Trophoblast cell (in vitro differentiated cells and primary cell): ENCODE measurements at places on chromosomes 5 and 9.

DNA sequence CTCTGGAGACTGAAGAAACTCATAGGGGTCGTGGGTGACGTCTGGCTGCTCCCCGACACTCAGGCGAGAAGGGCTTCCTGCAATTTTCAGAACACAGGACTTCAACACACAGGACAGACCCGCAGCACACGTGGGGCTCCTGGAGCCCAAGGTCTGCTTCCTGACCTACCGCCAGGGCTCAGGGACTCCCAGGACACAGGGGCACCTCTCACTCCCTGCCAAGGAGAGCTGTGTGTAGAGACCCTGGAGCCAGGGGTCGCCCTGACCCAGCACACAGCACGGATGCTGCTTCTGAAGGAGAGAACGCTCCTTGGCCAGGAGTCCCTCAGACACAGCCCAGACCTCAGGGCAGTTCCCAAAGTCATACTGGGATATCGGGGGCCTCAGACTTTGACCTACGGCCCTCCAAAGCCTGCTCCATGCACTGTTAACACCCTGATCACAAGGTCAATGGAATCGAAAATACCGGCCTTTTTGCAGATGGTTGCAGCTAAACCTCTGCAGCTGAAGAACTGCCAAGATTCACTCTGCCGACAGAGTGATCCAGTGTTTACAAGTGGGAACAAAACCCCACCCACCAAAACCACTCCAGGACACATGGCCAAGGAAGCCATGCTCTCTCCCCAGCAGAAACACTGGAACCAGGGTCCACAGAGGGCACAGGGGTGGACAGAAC lies 13.8 kb upstream of the ZDHHC11 start:
- DNase-seq: no peak

DNA sequence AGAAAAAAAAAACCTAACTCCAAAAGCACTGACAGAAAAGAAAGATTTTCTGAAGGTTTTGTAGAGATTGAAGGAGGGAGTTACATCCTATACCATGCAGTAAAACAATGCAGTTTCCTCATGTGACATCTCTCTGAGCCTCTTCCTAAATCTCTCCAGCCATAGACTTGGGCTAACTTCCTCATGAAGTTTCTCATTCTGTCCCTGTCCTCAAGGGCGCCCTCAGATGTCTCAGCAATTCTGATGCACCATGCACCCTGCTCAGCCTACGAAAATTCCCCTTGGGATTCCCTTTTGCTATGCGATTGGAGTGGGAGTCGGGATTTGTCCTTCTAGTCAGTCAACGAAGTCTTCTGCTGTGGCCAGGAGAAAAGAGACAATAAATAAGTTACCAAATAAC lies 68.9 kb downstream of the FAT2 start:
- no peak for DNase-seq

- DNase-seq: no peak
Observed at GRCh38 chr5:58898538-58898937, 315.7 kb downstream of the RAB3C start.

- DNase-seq: peak; percentile 83
Observed at GRCh38 chr9:81370096-81370495, 319.3 kb downstream of the TLE1 start.

DNA sequence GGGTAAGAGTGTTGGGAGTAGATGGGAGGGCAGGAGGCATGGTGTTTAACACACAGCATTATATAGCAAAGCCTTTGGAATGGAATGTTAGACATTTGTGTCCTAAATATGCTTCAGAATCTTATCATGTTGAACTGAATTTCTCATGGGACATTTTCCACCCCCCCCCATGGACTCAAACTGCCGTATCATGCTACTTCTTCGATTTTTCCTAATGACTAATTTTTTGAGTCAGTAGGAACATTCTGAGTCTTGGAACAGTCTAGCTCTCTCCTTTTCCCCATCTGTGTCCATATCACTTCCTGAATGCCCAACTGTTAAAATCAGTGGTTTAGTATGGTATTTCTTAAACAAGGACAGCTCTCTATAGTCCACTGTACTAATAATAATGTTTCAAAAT lies 380.6 kb downstream of the TLE4 start:
- no peak for DNase-seq

DNA sequence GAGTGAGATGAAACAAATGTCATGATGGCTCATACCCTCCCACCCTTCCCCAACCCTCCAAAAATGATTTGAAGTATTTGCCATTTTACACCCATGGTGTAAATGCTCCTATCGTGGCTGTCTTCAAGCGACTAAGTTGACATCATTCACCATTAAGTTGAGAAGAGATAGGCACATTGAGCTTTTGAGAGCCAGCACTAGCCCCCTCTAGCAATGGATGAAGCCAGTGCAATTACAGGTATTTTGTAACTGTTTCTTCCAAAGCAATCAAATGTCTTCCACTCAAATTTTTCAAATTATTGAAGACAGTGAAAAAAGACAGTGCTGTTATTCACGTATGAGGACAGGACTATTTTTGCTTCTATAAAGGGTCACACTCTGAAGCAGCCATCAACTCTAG lies 371.5 kb upstream of the KLF4 start:
- DNase-seq: no peak

DNA sequence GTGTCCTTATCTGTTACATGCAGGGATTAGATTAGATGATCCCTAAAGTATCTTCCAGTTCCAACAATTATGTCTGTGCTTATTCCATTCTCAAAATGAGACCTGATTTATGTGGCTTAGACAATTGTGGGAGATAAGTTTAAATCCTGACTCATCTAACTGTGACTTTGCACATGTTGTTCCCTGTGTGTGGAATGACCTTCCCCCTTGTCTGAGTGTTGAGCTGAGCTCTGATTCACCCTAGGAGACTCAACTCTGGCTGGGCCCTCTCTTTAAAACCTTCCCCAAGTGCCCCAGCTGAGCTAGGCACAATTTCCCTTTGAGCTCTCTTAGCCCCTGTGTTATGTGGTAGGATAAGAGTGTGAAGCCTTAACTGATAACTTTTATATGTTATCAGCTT lies 118.9 kb upstream of the ELL2 start:
- DNase-seq: no peak

DNA sequence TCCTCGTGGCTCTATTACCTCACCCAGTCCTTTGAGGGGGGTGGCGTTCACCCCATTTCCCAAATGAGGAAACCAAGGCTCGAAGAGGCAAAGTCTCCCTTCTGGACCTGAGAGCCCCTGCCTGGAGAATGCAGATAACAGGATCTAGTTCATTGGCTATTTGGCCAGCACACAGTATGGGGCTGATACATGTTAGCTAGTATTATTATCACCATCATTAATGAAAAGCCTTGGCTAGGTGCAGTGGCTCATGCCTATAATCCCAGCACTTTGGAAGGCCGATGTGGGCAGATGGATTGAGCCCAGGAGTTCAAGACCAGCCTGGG lies 4.3 kb downstream of the SH3GLB2 start:
- DNase-seq: peak; percentile 52

GRCh38 chr5:60487476-60487875 lies 212.5 kb downstream of the DEPDC1B start:
- DNase-seq: no peak

- DNase-seq: no peak
Observed at GRCh38 chr9:15240927-15241326, 66.1 kb downstream of the TTC39B start.

GRCh38 chr5:82167372-82167935 lies 110.7 kb downstream of the RPS23 start:
- DNase-seq: no peak

DNA sequence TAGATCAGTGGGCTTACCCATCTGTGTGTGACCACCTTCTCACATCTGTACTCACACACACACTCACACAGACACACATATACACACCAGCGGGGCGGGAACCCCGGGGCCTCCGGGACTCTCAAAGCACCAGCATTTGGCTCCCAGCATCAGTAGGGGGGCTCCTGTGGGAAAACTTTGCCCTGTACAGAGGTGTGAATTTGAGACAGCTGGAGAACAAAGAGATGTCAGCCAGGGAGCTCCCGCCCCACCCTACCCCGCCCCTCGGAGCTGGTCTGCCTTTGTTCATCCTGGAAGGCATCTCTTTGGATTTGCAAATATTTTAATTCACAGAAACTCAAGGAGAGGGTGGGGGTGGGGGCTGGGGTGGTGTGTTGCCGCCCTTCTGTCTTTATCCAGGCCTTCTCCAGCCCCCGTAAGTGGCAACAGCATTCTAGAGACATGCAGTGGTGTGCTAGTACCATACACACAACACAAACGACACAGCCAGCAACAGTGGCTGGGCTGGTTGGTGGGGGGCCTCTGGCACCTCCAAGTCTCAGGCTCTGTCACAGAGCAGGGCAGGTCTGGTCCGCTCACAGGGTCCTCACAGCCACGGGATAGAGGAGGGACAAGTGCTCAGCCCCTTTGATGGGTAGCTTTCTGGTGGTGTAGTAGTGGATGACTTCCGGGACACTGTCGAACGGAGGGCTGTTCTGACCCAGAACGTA lies 15.5 kb upstream of the SLC25A51 start:
- no peak for DNase-seq

DNA sequence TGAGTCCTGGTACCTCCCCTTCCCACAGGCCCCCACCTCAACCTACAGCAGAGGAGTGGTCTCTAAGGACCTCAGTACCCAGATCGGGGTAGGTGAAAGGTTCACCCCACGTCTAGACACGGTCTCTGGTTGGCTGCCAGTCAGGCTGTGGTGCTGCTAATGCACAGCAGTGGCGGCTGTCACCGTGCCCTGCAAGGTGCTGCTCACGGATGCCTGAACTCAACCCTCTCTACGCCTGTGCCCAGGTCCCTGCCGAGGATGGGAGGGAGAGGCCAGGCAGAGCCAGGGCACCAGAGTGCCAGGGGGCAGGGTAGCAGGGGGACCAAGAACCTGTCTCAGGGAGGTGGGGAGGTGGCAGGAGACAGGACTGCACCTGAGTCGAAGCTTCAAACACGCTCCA lies 14.3 kb downstream of the IER5L start:
- DNase-seq: no peak

- DNase-seq: peak; percentile 23
Observed at GRCh38 chr5:31413030-31413812, 118.7 kb downstream of the DROSHA start.

GRCh38 chr9:129469188-129469987 lies 151.5 kb downstream of the C9orf50 start:
- no peak for DNase-seq

DNA sequence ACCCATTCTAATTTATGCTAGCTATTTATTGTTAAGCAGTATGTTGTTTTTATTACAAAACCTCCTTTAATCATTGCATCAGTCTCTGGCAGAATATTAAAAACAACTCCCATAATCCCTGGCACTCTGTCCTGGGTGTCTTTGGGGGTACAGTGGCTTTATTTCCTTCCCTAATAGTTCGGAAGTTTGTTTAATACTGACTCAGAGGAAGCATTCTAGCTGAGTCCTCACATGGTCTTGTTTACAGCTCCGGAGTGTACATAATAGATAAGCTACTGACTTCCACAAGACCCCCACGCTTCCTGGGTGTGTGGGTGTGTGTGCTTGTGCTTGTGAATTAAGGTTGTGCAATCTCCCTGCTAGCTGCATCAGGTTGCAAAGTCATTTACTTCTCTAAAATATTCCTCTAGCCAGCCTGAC lies 149.8 kb upstream of the CDKN2B start:
- no peak for DNase-seq

GRCh38 chr9:134883040-134883782 lies 2.6 kb downstream of the FCN2 start:
- no peak for DNase-seq

- DNase-seq: peak; percentile 59
Observed at GRCh38 chr9:34612788-34613390, 992 bp upstream of the RPP25L start.

DNA sequence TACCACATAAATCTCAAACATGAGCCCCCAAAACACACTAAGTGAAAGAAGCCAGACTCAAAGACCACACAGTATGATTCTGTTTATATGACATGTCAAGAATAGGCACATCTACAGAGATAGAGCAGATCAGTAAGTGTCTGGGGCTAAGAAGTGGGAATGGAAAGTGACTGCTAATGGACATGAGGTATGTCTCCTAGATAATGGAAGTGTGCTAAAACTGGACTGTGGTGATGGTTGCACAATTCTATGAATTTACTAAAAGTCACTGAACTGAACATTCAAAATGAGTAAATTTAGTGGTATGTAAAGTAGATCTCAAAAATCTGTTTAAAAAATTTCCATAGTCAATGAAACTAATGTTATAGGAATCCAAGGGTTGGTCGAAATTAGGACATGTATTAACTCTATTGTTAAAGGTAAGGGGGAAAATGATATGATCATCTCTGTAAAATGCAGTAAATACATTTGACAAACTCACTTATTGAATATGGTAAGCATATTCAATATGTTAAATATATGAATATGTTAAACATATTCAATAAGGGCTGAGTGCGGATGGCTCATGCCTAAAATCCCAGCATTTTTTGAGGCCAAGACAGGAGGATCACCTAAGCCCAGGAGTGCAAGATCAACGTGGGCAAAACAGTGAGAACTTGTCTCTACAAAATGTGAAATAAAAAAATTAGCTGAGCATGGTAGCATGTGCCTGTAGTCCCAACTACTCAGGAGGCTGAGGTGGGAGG lies 51.7 kb downstream of the NUP155 start:
- DNase-seq: no peak

- DNase-seq: peak; percentile 34
Observed at GRCh38 chr9:72462340-72462739, 59.1 kb upstream of the TMC1 start.

- DNase-seq: no peak
Observed at GRCh38 chr9:37370968-37371563, 51.4 kb upstream of the GRHPR start.

- DNase-seq: no peak
Observed at GRCh38 chr9:76092572-76092971, 202.1 kb downstream of the PCSK5 start.

GRCh38 chr5:62093976-62094375 lies 212.0 kb upstream of the KIF2A start:
- DNase-seq: no peak

DNA sequence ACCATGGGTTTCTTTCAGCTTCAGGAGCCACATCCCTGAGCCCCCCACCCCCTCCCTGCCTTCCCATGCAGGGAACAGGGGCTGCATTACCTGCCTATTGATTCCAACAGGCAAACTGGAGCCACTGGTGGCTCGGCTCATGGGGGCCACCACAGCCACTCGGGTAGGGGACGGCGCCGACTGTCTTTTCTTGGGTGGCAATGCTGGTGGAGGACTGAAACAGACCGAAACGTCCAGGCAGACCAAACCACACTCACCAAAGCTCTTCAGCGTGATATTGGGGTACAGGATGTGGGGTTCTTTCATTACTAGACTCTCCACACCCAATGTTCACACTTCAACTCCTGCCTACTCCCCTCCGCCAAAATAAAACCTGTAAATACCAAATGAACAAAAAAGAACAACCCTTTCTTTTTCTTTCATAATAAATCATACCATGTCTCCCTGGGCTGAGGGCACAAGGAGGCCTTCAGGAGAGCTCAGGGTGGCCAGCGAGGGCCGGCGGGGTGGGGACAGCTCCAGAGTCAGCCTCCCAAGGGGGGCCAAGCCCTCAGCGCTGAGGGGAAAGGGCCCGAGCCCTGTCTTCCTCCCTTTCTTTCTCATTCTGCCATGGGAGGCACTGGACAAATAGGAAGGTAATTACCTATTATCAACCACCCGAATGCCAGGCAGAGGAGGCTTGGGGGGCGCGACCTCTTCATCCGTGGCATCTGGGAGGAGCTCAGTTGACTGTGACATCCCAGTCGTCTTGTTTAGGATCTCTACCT lies 83.3 kb downstream of the PRRT1B start:
- no peak for DNase-seq
